Activated CD8-positive, alpha-beta T cell treated with anti-CD3 and anti-CD28 coated beads for 36 hours (primary cell): ENCODE measurements at places on chromosomes 4 and X. TPM values are rescaled to one million over a fixed set of nuclear protein-coding genes. Genes with fewer than 3 reads are reported as not detected.

Gene FAM9B
- total RNA-seq = not detected

DNA sequence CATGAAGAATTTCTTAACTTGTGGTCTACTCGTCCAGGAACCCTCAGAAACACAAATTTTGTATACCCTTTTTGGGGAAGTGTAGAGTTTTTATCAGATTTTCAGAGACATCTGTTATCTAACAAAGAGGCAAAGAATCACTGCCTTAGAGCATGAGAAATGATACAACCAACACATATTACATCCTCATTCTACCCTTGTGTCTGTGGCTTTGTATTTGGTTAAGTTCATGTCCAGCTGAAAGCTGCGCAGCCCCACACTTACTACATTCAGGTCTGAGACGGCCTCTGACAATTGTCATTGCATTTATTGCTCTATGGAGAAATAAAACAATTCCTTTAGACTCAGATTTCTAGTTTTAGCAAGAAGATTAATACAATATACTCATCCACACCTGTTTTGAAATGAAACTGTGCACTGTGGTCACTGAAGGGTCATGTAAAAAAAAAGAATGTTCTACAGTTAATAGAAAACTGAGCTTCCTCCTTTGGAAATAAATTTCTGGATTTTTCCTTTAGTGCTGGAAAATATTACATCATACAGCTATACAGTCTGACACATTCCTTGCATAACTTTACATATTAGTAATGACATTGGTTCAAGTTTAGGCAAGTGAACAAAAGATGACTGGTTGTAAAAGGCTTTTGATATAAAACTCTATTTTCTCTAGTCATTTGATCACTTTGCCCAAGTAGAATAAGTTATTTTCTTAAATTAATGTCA is 39.8 kb downstream of the GLRB start:
- no peak for DNase-seq
- no peak overlapping the region for H3K4me3 ChIP-seq
- no peak overlapping the region for H3K27ac ChIP-seq
- no peaks in the 10 kb centered on the region for H3K27me3 ChIP-seq
- H3K36me3 ChIP-seq = no peaks in the 10 kb centered on the region
- H3K4me1 ChIP-seq = no peaks in the 10 kb centered on the region

Gene GSX2
- not detected for total RNA-seq

DNA sequence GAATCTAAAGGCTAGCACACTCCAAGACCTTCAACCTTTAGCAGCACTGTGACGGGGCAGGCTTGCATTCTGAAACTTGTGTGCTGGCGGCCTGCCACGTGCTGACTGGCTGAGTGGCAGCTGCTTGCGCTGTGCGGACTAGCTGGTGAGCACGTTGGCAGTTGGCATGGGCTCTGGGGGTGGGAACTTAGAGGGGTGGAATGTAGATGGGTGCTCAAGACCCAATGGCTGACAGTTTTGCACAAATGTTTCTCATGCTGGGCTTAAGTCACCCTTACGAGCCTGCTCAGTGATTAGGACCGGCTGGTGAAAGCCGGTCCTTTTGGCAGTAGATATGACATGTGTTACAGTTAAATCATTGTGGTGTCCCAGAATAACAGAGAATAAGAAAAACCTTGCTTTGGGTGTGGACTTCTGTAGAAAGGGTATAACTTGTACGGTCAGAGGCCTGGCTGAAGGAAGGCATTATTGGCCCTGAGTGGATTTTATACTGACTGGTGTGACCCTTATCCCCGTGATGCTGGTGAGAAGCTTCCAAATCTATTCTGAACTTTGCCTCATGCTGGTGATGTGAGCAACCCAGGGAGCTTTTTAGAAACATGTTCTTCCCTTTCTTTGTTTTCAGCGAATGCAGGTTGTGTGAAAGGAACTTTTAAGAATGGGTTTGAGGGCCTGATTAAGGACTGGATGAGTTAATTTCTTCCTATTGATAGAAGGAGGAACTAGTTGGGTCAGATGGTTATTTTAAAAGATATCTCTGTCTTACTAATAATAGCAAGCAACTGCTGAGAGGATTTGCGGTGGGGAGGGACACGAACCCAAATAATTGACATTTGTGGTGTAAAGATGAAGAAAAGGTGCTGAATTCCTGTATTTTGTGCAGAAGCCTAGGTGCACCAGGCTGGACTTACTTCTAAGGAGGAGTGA is 107.4 kb upstream of the SLC4A4 start:
- no peak overlapping the region for H3K4me3 ChIP-seq
- H3K4me1 ChIP-seq = peaks cover 2% of the 10 kb centered on the region
- no peak overlapping the region for H3K27ac ChIP-seq
- peaks cover 1% of the 10 kb centered on the region for H3K27me3 ChIP-seq

Gene WAS
- total RNA-seq = 81.9 TPM

Gene LETM1
- total RNA-seq = 49.4 TPM

Gene ASMT
- total RNA-seq = not detected

Gene GAGE12J
- total RNA-seq = not detected
